Activated CD8-positive, alpha-beta memory T cell treated with anti-CD3 and anti-CD28 coated beads for 4 hours (primary cell): ENCODE measurements at places on chromosomes 12 and 14.

DNA sequence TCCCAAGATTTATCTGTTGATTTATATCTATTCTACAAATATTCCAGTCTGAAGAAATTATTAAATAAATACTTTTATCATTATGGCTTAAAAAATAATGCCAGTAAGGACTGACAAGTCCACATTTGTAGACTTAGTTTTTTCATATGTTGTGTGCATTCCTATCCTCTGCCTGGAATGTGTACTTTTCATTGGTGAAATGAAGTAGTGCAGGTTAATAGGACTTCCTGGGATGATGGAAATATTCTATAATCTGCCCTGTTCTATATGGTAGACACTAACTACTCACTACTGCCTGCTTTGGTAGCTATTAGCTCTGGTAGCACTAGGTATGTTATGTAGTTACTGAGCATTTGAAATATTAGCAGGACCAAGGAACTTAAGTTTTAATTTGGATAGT, 86.7 kb downstream of the PCNX1 start:
- no peak for DNase-seq

DNA sequence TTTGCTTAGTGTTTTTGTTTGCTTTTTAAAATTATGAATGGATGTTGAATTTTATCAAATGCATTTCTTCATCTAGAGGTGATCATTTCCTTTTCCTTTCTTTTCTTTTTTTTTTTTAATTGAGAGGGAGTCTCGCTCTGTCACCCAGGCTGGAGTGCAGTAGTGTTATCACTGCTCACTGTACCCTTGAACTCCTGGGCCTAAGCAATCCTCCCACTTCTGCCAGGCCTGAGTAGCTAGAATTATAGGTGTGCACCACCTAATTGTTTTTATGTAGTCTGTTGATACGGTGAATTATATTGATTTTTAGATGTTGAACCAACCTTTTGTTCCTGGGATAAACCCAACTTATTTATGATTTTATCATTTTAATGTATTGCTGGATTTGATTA, 1.5 kb upstream of the CDKL1 start:
- no peak for DNase-seq

- no peak for DNase-seq
These were observed 182.1 kb downstream of the CAPZA3 start for GRCh38 chr12:18919871-18920511.

- DNase-seq = no peak
These were observed 26.6 kb downstream of the TRAFD1 start for GRCh38 chr12:112151766-112152541.

DNA sequence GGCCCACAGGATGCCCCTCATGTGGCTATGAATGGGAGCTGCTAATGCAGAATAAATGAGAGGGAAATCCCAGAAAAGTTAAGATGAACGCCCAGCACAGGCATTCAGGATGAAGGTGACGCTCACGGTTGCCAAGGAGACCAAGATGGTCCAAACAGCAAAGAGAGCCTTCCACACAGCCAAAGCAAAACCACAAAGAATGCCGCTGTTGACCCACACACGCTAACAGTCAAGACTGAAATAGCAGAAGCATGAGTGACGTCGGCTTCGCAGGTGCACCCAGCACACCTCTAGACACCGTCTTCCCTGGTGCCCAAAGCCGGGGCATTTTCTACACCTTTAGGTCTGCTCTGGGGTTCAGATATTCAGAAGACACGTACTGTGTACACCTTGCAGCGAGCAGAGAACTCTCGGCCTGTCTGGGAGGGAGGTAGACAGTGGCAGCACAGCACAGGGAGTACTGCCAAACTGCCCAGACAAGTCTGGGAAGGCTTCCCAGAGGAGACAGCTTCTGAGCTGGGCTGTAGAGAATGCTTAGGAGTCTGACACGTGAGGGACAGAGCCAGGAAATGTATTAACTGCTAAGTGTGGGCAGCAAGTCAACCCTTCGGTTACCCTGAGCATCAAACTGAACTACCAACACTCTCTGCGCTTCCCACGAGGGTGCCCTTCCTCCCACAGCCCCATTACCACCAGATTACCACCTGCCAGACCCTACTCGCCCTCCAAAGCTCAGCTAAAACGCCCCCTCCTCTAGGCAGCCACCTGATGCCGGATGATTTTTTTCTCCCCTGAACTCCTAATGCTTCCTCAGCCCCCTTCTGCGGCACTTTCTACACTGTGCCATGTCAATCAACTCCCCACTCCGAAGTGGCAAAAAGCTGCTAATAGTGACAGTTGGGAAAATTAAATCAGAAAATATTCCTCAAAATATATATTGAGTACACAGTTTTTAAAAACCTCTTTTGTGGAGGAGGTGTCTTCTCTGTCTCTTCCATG, 50.1 kb downstream of the CCDC88C start:
- no peak for DNase-seq
